ENCODE measurements at places on chromosomes 7 and 10.

GRCh38 chr10:67438605-67439304 lies 257.2 kb downstream of the CTNNA3 start:
- no peak for DNase-seq

GRCh38 chr10:16843252-16843870 lies 26.1 kb upstream of the RSU1 start:
- DNase-seq: no peak

DNA sequence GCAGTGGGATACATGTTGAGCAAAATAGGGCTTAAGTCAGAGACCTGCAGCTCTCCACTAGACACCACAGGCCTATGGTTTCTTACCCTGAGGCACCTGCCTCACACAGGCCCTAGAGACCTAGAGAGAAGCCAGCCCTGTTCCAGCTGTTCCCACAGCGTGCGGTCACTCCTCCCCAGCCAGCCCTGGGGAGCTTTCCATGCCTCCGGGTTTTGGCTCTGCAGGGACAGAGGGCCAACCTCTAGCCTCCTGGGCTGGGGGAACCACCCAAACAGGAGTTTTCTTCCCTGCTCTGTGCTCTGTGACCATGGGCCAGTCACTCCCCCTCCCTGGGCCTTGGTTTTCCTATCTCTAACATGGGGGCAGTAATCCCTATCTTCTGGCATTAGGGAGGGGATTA lies 33.0 kb downstream of the SH2B2 start:
- no peak for DNase-seq

DNA sequence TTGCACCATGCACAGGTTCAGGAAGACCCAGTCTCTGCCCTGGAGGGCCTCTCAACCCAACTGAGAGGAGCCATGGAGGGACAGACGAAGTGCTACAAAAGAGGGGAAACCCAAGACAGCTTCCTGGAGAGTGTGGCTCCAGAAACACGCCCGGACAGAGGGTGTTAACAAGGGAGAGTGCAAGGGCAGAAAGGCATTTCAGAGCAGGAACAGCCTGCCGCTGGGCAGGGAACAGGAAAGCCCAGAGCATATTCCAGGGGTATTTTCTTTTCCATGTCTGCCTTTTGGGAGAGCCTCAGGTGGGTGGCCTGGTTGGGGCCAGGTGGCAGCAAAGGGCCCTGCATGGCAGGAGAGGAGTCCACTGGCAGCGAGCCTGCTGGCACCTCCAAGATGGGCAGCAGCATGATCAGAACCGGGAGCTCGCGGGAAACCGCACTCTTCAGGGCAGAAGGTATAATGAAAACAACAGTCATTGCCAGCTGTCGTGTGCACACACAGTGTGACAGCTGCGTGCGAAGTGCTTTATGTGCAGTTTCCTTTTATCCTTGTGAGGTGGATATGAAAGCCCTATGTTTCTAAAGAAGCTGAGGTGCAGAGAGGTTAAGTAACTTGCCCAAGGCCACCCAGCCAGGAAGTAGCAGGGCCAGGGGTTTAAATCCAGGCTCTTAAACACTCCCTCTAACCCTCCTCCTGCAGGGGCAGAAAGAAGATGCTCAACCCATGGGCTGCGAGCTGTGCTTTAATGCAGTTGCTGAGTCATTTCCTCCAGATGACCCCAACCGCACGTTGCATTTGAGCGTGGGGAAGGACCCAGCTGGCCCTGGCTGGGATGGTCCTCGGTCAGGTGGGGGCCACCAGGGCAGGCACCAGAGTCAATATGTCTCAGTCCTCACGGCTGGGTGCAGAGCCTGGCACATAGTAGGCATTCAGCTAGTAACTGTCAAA lies 128.6 kb downstream of the OAT start:
- no peak for DNase-seq

- DNase-seq: no peak
Observed at GRCh38 chr7:92246360-92247101, 757 bp downstream of the ANKIB1 start.

- no peak for DNase-seq
Observed at GRCh38 chr10:35783305-35783838, 141.3 kb upstream of the FZD8 start.

DNA sequence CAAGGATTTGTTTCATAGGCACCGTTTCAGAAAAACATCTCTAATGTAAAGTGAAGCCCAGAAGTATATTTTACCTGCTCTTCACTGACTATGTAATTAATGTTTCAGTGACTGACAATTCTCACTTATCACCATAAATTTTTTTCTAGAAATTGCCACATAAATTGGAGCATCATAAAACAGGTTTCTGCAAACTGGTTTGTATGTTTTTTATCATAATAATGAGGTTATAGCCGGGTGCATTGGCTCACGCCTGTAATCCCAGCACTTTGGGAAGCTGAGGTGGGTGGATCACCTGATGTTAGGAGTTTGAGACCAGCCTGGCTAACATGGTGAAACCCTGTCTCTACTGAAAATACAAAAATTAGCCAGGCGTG lies 39.4 kb downstream of the SYPL1 start:
- no peak for DNase-seq

- no peak for DNase-seq
Observed at GRCh38 chr10:90860790-90861189, 3.0 kb upstream of the HTR7 start.

DNA sequence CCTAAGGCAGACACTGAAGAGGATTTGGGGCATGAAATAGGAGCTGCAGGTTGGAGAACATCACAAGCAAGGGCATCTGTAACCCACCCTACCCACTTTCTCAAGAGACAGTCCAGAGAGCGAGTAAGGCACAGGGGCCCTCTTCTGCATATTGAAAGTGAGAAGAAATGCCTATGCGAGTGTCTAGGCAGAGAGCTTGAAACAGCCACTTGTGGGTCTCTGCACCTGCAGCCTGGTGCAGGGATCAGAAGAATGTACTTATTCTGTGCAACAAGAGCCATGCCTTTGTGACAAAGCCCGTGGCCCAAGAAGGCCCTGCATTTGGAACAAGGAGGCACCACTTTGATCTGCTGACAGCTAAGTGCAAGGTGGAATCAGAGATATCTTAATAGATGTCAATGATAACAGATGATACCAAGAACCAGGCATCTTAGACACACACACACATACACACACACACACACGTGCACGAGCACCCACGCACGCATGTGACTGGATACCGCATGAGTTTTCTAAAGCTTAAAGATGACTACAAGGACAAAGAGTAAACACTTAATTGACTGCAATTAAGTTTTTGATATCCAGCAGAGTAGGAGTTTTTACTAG lies 89.3 kb downstream of the NPSR1 start:
- no peak for DNase-seq

- DNase-seq: no peak
Observed at GRCh38 chr7:132548489-132549078, 27.7 kb downstream of the PLXNA4 start.

GRCh38 chr10:4522296-4523000 lies 303.6 kb upstream of the AKR1E2 start:
- DNase-seq: no peak

- no peak for DNase-seq
Observed at GRCh38 chr10:96873756-96874467, 41.8 kb downstream of the LCOR start.

- DNase-seq: no peak
Observed at GRCh38 chr7:37206192-37206591, 242.5 kb downstream of the ELMO1 start.

- no peak for DNase-seq
Observed at GRCh38 chr10:77182803-77183202, 454.8 kb downstream of the KCNMA1 start.

DNA sequence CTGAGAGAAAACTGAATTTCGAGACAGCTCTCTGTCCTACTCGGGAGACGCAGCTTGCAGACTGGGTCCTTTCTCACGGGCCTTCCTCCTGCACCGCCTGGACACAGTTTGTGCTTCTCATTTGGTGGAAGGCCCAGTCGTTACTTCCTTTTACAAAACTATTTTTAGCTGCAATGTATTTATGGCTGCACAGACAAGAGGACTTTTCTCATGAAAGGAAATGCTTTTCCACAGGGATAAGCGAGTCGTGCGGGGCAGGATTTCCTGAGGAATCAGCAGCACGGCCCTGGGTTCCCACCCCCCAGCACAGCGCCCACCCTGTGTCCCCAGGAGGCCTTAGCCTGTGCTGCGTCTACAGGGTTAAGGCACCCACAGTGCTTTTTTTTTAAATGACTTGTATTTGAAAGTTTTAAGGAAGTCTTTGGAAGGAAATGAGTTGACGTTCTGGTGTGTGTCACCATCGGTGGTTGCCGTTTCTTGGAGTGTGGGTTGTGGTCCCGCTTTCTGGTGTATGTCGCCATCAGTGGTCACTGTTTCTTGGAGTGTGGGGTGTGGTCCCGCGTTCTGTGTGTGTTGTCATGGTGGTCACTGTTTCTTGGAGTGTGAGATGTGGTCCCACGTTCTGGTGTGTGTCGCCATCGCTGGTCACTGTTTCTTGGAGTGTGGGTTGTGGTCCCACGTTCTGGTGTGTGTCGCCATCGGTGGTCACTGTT lies 50.9 kb downstream of the INPP5A start:
- no peak for DNase-seq

GRCh38 chr7:3451701-3452100 lies 150.6 kb downstream of the SDK1 start:
- DNase-seq: no peak

GRCh38 chr10:76278811-76279460 lies 847.5 kb downstream of the LRMDA start:
- DNase-seq: no peak

DNA sequence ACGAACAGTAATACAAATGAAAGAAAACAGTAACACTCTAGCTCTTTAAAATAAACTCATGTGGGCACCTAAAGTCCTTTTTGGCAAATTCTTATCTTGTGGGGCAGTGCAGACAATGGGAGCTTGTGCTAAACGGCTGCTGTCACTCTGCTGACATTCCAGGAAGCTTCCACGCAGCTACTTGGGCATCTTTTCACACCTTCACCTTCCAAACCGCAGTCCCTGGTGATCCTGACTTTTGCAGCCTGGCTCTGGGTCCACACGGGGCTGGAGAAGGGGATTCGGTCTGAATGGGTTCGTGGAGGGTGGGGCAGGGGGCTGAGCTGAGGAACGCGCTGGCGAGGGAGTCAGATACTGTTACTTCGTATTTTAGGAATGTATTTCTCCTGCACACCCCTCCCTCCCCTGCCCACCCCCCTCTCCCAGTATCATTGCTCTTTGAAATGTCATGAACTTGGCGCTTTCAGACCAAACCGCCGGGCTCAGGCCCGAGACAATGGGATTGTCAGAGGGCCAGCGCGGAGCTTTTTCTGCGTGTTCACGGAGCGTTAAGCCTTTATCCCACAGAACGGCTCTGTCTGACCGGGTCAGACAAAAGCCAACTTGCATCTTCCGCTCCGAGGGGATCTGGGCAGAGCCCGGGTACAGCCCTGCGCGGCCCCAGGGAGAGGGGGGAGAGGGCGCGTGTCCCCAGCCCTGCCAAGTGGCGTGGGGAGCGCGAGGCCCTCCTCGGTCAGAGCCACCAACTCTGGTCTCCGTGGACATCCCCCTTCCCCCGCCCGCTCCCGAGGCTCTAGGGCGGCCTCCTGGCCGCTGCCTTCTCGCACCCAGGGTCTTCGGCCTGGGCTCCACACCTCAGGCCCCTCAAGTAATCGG lies 76.7 kb upstream of the EN2 start:
- no peak for DNase-seq

GRCh38 chr10:129179972-129180678 lies 286.9 kb upstream of the MGMT start:
- DNase-seq: no peak

DNA sequence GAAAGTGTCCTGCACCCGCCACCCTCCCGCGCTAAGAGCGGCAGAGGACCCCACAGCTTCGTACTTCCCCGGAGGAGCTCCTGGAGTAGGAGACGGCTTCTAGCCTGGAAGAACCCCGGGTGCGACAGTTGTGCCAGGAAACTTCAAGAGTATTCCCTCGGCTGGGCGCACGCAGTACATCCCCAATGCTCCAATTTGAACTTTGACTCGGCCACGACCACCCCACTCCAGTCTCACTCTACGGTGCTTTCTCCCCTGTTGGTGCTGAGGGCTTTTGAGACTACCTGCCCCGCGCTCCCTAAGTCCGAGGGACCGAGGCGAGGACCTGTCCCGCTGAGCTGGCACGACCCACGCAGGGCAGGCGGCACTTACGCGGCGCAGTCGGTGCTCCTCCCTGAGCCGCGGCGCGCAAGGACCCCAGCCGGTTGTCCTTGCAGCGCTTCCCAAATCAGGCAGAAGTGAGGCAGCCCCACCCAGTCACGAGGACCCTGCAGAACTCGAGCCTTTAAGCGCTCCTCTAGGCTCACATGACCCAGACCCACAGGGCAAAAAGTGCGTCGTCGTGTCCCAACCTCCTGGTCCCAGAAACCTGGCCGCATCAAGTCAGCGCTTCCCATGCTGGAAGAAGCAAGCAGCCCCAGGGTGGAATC lies at the start of gene CPVL:
Gene CPVL, minus strand, starts transcription at position 481 of the 650 bp plus-strand sequence. CDS start 25,476 bp downstream, outside the sequence.
- no peak for DNase-seq

DNA sequence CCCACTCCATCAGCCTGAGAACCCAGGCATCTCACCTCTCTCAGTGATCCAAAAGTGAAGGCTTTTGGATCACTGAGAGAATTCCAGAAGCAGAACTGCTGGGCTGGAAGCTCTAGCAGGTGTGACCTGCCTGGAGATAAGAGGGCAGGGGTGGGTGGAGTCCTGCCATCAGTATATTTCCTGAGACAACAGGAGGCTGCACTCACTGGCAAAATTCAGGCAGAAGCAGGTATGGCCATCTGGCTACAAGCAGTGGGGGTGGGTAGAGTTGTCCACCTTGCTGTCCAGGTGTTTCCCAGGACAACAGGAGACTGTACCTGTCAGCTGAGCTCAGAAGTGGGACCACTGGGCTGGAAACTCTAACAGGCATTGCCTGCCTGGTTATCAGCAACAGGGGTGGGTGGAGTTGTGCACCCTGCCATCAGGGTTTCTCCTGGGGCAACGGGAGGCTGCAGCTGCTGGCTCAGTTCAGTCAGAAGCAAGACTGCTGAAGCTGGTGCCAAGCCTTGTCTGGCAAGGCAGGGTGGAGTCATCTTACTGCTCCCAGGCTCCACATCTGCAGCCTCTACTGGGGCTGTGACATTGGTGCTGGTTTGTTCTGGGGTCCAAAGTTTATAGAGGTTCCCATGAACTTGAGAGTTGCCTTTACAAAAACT lies 47.2 kb upstream of the SFTPD start:
- no peak for DNase-seq

GRCh38 chr10:68861253-68861652 lies 33.9 kb downstream of the STOX1 start:
- DNase-seq: no peak

- DNase-seq: no peak
Observed at GRCh38 chr7:2307690-2308107, 6.5 kb downstream of the SNX8 start.

DNA sequence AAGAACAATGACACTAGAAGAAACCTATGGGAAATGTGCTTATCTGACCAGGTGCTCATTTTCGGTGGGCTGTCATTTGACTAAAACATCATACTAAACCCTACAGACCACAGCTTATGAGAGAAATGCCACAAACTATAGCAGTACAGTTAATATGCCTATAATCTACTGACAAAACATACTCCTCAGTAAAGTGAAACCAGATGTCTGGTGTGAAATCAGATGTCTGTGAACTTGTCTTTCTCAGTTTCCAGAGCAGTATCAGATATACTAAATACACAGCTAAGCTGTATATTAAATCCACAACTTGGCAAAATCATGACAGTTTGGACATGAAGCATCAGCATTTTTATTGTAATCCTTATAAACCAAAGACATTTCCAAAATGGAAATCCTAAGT lies 3.3 kb downstream of the IMMP2L start:
- no peak for DNase-seq

Measured in NCI-H1417 treated with DMSO at 0.1 percent for 48 hours (cell line).